ENCODE measurements at places on chromosomes 4 and X.

DNA sequence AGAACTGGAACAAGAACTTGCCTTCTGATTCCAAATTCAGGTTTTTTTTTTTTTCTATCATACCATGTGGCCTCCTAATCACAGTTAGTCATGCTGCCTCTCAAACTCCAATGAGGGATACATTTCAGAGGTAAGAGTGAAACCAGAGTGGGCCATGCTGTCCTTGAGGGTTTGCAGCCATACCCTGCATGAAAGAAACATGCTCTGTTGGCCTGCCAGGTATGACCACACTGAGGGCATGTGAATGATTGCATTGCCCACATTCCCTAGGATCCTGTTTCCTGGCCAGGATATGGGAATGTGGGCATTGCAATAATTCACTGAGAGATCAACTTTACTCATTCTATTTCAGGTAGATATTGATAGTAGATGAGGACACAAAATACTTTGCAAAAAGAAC is 56.4 kb upstream of the DDIT4L start:
- no peak for DNase-seq

- no peak for DNase-seq
Observed at GRCh38 chrX:37627602-37628001, 56.1 kb downstream of the LANCL3 start.

GRCh38 chr4:39716356-39716755 is 18.4 kb downstream of the UBE2K start:
- DNase-seq = no peak

DNA sequence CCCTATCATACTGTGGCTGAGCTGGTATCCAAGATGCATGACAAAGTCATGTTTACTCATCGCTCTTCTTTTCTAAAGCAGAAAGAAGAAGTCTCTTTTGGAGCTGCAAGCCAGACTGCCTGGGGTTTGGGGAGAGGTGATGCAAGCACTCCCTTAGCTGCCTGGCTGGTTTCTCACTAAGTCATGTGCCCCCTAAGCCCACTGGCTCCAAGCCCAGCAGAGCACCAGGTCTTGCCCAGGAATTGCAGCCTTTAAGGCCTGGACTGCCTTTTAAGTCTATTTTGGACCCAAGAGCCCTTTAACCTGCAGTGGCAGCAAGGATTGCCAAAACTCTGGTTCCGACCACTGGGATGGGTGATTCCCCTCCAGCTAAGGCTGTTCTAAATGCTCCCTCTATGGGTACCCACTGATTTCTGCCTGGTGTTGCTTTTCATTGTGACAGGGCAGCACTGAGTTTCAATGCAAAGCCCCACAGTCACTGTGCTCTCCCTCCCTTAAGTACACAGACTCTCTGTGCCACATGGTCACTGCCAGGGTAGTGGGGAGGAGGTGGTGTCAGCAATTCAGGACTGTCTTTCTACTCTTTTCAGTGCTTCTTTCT is 548.6 kb downstream of the TLL1 start:
- no peak for DNase-seq

GRCh38 chr4:2893772-2894171 is 50.1 kb downstream of the ADD1 start:
- no peak for DNase-seq

DNA sequence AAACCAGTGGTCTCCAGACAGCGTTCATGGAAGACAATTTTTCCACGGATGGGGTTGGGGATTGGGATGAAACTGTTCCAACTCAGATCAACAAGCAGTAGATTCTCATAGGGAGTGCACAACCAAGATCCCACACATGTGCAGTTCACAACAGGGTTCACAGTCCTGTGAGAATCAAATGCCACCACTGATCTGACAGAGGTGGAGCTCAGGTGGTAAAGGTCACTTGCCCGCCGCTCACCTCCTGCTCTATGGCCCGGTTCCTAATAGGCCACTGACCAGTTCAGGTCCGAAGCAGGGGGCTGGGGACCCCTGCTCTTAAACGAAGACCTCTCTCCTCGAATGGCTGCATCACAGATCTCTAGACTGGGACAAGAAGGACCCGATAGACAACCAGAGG is 4.4 kb downstream of the APBB2 start:
- DNase-seq = no peak
